Lower leg skin (tissue), 4 donors: ENCODE measurements at places on chromosomes 5 and 9. TPM values are rescaled to one million over a fixed set of nuclear protein-coding genes. Genes with fewer than 3 reads are reported as not detected.

GRCh38 chr5:141834331-141834730, 43.9 kb downstream of the PCDH1 start:
- no peak for DNase-seq

DNA sequence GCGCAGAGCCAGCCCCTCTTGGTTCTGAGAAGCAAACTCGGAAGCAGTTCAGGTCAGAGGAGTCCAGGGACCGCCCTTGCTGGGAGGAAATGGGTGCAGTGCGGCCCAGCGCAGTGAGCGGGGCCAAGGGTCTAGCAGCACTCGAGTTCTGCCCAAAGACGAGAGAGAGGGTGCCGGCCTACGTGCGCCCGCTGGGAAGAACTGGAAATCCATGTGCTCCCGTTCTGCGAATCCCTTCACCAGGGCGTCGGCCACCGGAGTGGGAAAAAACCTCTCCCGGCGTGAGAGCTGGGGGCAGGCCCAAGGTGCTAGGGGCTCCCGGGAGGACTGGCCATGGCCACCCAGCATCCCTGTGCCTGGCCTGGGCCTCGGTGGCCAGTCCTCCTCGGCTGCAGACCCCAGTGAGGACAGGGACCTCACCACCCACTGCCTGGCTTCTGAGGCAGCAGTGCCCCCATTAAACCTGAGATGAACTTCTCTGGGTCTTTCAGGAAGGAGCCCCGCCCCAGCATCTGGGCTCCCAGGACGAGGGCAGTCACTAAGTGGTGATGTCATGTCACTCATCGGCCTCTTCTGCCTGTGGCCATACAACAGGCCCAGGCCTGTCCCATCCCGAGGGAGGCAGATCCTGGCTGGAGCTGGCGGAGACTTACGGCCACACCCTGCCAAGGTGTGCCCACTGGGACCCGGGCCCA, 10.6 kb downstream of the TMEM250 start:
- peak; percentile 94 for DNase-seq

- no peak for DNase-seq
Observed at GRCh38 chr5:131068893-131069643, 96.0 kb downstream of the HINT1 start.

Gene CDKN2A
- 1.8 TPM for total RNA-seq

DNA sequence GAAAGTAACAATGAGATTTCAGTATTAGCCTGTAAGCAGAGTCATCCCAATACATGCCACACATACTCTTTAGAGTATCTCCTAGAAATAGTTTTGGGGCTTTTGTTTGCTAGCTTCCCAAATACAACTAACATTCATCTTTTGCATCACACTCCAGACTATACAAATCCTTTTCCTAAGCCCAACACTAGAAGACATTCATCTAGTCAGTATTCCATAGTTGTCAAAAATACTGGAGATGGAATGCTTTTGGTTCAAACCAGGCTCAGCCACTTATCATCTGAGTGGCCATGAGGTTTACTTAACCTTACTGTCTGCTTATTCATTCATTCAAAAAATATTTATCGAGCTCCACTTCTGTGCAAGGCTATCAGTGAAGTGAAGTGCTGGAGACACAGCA, 205.1 kb upstream of the SGCD start:
- no peak for DNase-seq

DNA sequence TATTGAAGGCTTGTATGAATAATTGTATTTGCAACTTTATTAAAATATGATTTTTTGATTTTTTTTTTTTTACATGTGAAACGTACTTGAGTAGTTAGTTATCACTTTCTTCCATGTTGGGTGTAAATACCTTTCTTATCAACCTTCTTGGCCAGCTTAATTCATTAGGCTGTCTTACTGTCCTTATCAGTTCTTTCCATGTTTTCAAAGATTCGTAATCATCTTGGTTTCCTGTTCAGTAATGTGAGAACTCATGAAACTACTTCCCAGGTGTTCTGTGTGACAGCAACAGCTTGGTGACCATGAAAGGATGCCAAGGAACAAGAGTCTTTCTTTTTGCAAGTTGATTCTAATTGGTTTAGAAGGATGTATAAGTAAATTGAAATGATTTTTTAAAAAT, 100.0 kb downstream of the ADGRV1 start:
- DNase-seq: no peak

Gene FASTKD3
- 9.5 TPM for total RNA-seq

DNA sequence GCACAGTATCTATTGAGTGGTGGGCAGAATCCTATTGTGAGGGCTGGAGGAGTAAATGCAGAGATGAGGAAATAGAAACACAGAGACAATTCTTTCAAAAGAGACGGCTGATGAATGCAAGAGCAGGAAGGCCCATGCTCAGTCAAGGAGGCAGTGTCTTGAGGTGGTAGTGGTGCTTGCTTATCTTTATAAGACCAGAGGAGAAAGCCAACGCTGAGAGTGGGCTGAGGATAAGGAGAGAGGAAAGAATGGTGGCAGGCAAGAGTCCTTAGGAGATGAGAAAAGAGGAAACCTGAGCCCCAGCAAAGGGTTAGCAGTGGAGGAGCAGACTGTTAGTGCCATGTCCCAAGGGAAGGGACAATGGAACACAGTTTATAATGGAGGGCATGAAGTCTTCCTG, 86.0 kb downstream of the SNCAIP start:
- DNase-seq: no peak

- no peak for DNase-seq
Observed at GRCh38 chr5:149382517-149383220, 3.6 kb upstream of the IL17B start.

GRCh38 chr5:159943326-159943725, 27.0 kb downstream of the ADRA1B start:
- DNase-seq: no peak

GRCh38 chr9:135204177-135204576, 116.7 kb downstream of the OLFM1 start:
- DNase-seq: no peak

GRCh38 chr5:41127967-41128690, 57.0 kb upstream of the MROH2B start:
- no peak for DNase-seq

DNA sequence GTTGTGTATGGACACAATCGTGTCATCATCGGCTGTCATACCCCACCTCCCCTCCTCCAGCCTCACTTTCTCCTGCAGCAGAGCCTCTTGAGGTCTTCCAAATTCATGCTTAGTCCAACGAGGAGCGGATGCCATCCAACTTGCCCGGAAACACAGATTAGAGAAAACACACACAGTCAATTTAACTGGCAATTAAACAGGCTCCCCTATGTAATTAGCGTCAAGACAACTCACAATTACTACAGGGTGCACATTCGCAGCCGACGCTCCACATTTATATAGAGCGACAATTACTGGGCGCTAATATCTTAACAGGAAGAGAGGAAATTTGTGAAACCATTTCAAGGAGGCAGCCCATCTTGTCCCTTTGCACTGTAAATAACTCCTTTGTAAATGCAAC, 86.0 kb upstream of the ZNF618 start:
- DNase-seq: no peak

Gene TERT
- total RNA-seq: 0.38 TPM

Gene FGFR4
- total RNA-seq: 0.13 TPM

DNA sequence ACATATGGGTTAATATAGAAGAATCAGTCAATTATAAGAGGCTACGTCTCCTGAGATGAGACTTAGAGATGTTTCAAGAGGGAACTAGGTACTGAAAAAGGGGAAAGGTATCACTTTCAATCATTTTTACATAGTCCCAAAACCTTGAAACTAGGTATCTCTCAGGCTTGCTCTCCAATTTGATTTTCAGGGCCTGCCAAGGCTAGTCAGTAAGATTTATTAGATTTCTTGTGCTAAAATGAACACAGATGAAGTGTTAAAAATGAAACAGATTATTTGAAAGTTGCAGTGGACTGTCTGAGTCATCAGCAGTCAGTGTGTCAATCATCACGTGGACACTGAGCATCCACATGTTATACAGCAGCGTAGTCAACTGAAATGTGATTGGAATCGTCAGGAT, 591.1 kb downstream of the DTWD2 start:
- no peak for DNase-seq

DNA sequence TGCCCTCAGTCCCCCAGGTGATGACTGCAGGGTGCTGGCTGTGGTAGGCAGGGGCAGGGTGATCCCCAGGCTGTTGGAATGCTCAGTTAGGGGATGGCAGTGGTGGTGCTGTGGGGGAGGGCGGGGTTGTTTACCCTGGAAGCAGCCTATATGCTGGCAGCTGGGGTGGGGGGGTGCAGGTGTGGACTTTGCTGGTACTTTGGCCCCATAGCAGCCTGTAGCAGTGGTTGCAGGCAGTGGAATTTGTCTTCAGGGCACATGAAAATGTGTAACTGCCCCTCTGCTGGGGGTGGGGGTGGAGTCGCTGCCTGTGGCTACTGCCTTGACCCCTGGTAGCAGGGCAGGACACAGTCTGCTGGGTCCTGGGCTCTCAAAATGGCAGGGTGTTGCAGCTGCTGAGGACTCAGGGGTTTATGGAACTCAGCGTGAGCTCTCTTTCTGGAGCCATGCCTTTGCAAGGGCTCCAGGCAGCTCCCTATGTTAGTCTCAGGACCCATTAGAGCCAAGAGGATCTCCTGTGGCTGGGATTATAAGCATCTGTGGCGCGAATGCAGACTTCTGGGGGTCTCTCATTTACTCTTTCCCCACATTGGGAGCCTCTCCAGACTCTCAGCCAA, 65.0 kb downstream of the RMI1 start:
- DNase-seq: no peak

Gene BDP1
- total RNA-seq: 25.5 TPM

GRCh38 chr9:37986771-37987258, 82.2 kb downstream of the SHB start:
- DNase-seq: no peak

Gene CDH9
- total RNA-seq: not detected

DNA sequence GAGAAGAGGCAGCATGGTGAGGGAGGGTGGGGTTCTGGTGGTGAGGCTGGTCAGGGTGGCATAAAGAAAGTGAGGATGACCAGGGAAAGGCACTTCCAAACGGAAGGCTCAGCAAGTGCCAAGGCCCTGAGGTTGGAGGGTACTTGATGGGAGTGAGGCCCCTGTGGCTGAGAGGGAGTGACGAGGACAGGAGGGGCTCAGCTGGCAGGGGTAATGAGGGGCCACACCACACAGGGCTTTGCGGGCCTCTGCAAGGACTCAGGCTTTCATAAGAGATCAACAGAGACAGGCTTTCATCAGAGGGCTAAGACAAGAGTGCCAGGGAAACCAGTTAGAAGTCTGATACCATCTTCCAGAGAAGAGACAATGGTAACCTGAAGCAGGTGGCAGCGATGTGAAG, 23.6 kb downstream of the ARPC5L start:
- no peak for DNase-seq

Gene NSG2
- not detected for total RNA-seq

- DNase-seq: no peak
Observed at GRCh38 chr9:120534266-120534665, 45.7 kb downstream of the CDK5RAP2 start.

DNA sequence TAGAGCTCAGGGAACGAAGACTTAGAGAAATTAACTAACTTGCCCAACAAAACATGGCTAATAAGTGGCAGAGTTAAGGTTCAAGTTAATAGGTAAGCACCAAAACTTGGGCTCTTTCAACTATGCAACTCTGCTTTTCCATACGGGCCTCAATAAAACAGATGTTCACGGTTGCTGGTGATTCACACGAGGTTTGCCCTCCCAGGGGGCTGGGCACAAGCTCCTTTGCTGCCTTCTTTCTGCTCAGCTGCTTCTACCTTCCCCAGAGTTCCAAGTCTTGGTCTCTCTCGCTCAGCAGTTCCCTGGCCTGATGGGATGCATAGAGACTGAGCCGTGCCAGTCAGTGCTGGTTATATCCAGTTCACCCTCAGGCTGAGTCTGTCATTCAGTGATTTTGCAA, 217.9 kb downstream of the SREK1 start:
- DNase-seq: no peak

Gene FOXD4L3
- total RNA-seq: not detected

Gene HARS1
- 80.0 TPM for total RNA-seq

DNA sequence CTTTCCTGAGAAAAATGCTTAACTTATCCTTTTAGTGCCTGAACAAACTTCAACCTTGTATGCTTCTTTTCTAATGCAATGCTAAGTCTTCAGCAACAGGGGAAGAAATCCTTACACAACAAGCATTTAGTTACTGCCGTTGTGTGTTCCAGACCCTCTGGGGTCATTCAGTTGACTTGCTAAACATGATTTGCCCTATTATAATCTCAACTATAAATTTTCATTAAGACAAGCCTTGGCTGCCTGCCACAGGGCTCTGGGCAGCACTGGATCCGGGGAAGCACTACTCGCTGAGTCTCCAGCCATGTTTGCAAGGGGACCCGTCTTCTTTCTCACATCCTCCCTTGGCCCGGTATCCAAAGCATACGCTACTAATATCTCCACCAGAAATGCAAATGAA, 58.1 kb downstream of the PTCH1 start:
- no peak for DNase-seq

DNA sequence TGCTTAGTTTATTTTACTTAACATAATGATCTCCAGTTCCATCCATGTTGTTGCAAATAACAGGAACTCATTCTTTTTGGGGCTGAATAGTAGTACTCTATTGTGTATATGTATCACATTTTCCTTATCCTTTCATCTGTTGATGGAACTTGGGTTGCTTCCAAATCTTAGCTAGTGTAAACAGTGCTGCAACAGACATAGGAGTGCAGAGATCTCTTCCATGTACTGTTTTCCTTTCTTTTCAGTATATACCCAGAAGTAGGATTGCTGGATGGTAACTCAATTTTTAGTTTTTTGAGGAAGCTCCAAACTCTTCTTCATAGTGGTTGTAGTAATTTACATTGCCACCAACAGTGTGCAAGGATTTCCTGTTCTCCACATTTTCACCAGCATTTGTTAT, 138.8 kb upstream of the POC5 start:
- no peak for DNase-seq

DNA sequence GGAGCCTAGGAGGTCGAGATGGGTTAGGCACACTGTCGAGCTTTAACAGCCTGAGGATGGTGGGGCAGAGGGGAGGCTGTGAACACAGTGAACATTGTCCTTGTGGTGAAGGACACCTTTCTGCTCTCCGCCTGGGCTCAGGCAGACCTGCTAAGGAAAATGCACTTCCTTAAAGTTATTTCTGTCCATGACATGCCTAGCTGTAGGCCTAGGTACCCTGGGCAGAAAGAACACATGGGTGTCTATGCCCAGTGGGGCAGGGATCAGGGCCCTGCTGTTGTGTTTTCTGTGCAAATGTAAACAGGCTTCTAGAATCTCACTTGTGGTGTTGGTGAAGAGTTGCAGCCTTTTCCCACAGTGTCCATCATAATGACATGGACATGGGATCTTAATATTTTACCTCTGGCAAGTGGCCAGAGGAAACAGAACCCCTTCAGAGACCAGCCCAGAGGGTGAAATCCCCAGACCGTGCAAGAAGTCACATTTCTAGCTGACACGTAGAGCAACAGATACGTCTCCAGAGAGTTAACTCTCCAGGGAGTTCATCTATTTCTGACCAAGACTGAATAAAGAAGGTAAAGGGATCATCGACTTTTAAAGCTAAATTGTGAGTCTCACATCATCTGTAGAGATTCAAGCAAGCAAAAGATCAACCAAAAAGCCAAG, 79.2 kb downstream of the C9orf152 start:
- no peak for DNase-seq
